ENCODE measurements at places on chromosomes 6 and 20. TPM values are rescaled to one million over a fixed set of nuclear protein-coding genes. Genes with fewer than 3 reads are reported as not detected.

DNA sequence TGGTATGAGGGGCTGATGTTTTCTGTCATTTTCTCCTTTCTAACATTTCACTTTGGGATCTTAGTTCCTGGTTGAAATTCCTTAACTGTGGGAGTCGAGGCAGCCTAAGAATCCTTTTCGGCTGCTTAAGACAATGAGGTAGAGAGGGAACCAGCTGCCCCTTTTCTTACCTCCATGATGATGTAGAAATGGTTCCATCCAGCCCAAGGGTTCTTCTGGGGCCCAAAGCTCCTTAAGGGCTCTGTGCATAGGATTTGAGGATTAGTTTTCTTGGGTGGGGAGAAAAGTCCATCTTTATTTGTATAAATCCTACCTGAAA lies 33.5 kb downstream of the SYNJ2 start:
- no peak for DNase-seq

Gene MYT1
- 0.31 TPM for polyA plus RNA-seq

DNA sequence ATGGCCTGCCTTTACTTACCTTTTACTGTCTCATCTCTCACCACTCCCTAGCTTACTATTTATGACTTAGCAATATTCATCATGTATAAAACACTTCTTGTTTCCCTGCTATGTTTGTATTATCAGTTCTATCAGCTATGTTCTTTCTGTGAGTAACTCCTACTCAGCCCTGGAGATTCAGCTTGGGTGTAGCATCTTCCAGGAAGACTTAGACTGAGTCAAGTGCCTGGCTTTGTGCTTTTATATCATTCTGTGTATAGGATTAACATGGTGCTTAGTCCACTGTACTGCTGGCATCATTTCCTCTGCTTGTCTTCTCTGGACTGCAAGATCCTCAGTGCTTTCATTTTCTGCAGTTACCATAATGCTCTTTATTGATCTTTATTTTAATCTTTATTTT lies 257.8 kb downstream of the BTBD3 start:
- DNase-seq, result no peak

DNA sequence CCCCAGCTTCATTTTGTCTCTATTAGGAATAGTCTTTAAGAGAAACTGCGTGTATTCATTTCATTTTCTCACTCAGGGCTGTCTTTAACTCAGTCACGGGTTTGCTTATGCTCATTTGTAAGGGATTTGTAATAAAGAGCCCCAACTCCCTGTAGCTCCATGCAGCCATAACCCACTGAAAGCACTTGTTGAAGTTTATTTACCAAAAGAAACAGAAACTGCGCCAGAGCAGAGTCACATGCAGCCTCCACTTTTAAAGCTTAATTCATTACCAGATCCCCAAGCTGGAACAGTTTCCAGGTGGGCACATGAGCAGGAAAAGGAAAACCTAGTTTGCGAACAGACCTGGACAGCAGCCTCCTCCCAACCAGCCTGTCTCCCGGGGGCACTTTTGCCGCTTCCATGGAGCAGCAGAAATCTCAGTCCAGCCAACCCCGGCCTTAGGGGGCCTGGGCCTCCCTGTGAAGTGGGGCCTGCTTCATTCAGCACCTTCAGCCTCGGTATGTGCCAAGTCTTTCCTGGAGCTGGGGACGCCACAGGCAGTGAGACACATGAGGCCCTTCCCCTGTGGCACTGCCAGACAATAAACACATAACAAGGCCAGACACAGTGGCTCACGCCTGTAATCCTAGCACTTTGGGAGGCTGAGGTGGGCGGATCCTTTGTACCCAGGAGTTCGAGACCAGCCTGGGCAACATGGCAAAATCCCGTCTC lies 4.5 kb downstream of the BCAS4 start:
- DNase-seq, result no peak

Measured in sigmoid colon (tissue), 7 donors.